ENCODE measurements at places on chromosomes 1 and 21.

DNA sequence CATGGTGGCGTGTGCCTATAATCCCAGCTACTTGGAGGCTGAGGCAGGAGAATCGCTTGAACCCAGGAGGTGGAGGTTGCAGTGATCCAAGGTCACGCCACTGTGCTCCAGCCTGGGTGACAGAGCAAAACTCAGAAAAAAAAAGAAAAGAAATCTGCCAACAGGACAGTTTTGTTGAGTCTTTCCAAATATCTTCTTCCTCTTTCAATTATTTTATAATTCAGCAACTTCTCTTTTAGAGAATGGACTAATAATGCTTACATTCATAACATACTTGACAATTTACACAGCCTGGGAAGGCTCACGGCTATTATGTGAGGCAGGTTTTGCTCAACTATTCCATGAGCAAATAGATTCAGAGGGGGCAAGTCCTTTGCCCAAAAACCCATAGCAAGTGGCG lies 18.1 kb downstream of the CNR2 start:
- DNase-seq: no peak

- DNase-seq: peak; percentile 77
Measured at GRCh38 chr1:160797861-160798273, 1.9 kb downstream of the LY9 start.

DNA sequence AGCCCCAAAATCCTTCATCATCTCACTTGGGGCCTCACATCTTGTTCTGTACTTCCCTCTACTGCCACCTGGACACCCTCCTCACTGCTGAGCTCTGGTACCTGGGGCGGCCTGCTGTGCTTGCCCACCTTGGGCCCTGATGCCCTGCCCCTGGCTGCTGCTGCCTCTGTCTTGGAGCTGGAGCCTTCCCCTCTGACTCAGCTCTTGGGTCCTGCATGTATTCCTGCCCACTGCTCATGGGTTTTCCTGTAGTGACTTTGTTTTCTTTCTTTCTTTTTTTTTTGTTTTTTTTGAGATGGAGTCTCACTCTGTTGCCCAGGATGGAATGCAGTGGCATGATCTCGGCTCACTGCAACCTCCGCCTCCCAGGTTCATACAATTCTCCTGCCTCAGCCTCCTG lies 37.5 kb downstream of the TRAPPC10 start:
- no peak for DNase-seq

DNA sequence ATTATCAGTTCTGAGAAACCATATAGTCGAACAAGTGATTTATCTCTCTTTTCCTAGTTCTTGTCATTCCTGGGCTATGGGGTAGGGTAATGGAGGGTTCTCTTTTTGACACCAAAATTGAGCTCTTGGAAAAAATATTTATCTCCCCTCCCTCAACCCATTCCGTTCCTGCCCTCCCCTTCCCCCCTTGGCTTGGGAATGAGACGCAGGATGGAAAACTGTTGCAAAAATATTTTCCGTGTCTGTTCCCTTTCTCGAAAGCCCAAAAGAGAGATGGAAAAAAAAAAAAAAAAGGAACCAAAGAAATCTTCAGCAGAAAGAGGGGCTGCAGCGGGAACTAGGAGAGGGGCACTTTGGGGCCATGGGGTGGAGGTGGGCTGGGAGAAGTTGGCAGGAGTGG lies 766 bp downstream of the ATP2B4 start:
- DNase-seq: no peak

GRCh38 chr21:25733859-25734653 lies 648 bp downstream of the ATP5PF start:
- peak; percentile 27 for DNase-seq

- DNase-seq: no peak
Measured at GRCh38 chr1:93964096-93964776, 55.0 kb upstream of the GCLM start.

DNA sequence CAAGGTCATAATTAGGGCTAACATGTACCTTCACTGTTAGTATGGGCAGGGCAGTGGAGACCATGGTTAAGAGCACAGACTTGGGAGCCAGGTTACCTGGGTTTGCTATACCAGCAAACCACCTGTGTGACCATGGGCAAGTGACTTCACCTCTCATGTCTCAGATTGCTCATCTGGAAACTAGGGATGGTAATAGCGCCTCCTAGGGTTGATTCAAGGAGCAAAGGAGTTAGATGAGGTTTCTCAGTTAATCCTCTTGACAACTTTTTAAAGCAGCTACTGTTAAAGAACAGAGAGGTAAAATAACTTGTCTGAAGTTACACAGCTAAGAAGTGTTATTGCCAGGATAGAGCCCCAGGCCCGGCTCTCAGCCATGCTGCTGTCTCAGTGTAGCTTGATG lies 790 bp upstream of the MATN1 start:
- DNase-seq: no peak

All from activated CD4-positive, alpha-beta T cell treated with anti-CD3 and anti-CD28 coated beads, Interleukin-2, amount 10 ng/mL, durations not matched to agents 7 days and 5 days (primary cell).